ENCODE measurements at places on chromosomes 4 and X.

- DNase-seq = no peak
These were observed 219.6 kb downstream of the SNCA start for GRCh38 chr4:89617317-89617716.

- DNase-seq = no peak
These were observed 16.3 kb upstream of the ZNF41 start for GRCh38 chrX:47499293-47499692.

DNA sequence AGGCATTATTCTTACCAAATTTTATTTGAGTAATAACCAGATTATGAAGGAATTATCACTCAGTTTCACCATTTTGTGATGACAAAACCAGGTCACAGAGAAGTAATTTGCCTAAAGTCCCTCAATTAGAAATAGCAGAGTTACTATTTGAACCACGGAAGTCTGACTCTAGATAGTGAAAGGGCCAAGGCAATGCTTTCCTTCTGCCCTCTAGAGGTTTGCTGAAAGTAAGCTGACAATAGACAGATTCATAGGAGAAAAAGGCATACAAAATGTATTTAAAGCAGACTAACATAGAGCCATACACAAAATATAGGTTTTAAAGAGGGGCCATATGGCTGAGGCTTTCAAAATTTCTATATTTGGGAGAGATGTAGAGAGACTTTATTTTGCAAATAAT lies 43.1 kb downstream of the CXXC4 start:
- DNase-seq = no peak

- no peak for DNase-seq
These were observed 128.5 kb downstream of the PRSS12 start for GRCh38 chr4:118224243-118224829.

GRCh38 chrX:27746516-27746915 lies 61.3 kb upstream of the MAGEB10 start:
- DNase-seq = no peak

All from stimulated activated CD8-positive, alpha-beta memory T cell treated with anti-CD3 and anti-CD28 coated beads, Interleukin-7, amount 100 ng/mL, for 24 hours (primary cell).